CD4-positive, alpha-beta memory T cell (primary cell): ENCODE measurements at places on chromosomes 16 and 17.

DNA sequence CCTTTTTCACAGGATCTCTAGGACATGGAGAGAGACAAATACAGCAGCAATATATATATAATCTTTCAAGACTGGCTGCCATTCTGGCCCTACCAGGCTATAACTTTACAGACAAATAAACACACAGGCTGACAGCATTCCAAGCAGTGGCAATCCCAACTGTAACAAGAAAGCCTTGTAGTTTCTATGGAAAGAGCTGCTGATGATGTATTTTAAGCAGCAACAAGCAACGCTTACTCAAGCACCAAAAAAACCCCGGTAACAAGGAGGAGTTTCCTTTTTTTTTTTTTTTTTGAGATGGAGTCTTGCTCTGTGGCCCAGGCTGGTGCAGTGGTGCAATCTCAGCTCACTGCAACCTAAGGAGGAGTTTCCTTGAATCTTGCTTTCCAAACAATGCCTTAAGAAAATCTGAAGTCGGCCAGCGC, 23.2 kb downstream of the LSM12 start:
- no peak for DNase-seq

GRCh38 chr16:11679250-11679649, 11.0 kb downstream of the SNN start:
- no peak for DNase-seq

DNA sequence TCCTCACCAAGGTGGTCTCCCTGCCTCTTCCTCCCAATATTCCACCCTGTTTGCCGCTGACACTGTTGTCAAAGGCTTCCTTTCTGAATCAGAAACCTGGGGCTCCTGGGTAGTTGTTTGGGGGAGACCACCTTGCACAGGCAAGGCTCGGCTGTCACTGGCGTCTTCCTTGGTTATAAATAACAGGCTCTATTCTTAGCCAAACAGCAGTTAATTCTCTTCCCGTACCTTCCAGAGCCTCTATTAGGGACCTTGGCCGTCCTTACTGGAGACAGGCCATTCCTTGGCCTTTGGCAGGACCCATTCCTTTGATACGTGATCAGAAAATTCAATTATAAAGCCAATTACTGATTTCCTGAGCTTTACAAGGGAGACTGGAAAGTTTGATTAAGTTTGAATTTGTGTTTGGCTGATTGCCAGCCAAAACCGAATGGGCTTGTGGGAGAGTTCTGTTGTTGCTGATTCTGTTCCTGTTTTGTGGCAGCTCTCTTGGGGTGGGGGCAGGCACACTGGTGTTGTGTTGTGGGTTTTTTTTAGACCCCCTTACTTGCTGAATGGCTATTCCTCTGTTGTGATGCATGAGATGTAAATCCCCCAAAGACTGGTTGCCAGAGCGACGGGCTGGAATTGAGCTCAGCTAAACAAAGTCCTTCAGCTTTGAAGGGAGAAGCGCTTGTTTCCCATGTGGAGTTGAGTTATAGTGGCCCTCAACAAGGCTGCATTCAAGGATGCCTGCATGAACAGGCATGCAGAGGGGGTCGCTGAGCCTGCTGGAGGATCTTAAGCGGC, 104.6 kb downstream of the GNAO1 start:
- DNase-seq: no peak

DNA sequence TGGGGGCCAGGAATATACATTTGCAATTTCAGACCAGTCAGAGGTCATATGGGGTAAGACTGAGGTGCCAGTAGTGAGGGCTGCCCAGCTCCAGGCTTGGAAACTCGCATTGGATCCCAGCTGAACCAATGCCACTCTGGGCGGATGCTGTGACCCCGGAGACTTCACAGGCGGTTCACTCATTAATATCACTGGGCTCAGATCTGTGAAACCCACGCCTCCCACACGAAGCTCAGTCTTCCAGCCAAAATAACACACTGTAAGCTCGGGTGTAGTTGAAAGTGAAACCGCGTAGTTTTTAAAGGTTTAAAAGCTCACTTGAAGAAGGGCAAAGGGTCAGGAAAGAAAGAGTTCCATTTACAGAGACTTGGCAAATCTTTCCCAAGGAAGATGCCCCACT, 254.8 kb downstream of the FOXL1 start:
- no peak for DNase-seq

- no peak for DNase-seq
These were observed 159.9 kb downstream of the LGALS9B start for GRCh38 chr17:20307326-20307910.

GRCh38 chr17:32912218-32912897, 15.6 kb upstream of the TMEM98 start:
- DNase-seq: no peak

- no peak for DNase-seq
These were observed 55.8 kb downstream of the SALL1 start for GRCh38 chr16:51095084-51095881.

DNA sequence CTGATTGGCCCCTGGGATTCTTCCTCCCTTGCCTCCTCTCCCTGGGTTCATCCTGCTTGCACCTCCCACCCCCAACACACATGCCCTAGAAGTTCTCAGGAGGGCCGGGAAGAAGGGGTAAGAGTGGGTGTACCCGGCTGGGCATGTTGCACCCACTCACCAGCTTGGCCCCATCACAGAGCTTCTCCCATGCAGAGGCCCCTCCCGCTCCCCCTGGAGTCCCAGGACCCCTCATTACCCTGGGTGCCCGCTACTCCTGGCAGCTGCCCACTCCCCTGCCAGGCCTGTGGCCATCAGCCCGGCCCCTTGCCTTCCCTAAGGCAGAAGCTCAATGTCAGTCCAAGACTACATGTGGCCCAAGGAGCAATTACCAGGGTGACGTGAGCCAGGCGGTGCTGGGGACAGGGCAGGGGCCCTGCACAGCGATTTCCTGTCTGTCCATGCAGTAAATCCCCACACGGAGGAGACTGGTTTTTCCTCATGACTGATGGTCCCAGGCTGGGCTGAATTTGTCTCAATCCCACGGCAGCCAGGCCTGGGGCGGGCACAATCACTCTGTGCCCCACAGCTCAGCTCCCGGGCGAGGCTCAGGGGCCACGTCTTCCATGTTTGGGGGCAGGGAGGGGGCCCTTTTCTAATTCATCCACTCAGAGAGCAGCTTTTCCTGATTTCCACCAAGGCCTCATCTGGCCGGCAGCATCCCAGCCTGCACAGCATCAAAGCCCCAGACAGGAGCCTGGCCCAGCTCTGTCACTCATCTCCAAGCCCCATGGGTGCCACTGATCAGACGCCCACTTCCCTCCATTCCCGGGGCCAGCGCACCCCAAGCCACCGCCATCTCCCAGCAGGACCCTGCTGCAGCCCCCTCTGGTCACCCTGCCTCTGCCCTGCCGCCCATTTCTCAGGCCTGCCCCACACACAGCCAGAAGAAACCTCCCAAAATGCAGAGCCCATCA, 234.7 kb downstream of the KATNIP start:
- DNase-seq: no peak

DNA sequence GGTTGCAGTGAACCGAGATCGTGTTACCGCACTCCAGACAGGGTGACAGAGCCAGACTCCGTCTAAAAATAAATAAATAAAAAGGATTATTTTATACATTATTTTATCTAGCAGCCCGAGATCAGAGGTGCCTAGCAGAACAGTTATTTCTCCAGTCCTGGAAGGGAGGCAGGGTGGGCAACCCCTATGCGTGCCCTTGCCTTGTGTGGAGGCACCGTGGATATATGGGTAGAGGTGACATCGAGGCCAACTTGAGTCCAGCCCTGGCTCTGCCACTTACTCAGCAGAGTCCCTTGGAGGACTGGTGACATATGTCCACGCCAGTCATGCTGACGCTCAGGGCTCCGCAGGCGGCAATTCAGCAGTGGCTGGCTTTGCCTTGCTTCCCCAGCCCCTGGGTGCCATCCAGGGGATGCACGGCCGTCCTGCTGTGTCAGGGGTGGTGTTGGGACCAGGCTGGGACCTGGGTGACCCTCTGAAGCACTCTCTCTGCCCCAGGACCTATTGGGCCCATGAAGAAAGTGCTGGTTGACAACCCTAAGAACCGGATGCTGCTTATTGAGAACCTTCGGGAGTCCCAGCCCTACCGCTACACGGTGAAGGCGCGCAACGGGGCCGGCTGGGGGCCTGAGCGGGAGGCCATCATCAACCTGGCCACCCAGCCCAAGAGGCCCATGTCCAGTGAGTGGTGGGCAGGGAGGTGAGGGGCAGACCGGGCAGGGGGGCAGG, 13.2 kb downstream of the GALK1 start:
- DNase-seq: no peak

GRCh38 chr16:79185711-79186110, 414.8 kb downstream of the MAF start:
- no peak for DNase-seq

DNA sequence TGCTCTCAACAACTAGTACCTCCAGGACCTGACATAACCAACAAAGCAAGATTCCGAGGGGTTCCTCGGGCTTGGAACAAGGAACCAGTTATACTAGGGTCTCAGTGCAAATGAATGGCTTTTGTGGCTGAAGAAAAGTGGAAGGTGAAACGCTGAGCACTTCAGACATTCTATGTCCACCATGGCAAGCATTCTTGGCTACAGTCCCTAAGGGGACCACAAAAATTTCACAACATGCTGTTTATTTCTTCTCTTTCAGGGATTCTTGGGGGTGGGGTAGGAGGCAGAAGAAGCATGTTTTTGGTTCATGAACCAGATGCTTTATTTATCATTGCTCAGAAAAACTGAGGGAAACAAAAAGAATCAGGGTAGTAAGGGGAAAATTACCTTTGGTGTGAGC, 479.9 kb upstream of the CDH11 start:
- DNase-seq: no peak

GRCh38 chr17:22161376-22161775, 469.1 kb downstream of the KCNJ18 start:
- no peak for DNase-seq

- DNase-seq: no peak
These were observed 10.3 kb downstream of the RPGRIP1L start for GRCh38 chr16:53693320-53693719.

GRCh38 chr16:22353191-22353919, 21.1 kb downstream of the CDR2 start:
- DNase-seq: no peak

DNA sequence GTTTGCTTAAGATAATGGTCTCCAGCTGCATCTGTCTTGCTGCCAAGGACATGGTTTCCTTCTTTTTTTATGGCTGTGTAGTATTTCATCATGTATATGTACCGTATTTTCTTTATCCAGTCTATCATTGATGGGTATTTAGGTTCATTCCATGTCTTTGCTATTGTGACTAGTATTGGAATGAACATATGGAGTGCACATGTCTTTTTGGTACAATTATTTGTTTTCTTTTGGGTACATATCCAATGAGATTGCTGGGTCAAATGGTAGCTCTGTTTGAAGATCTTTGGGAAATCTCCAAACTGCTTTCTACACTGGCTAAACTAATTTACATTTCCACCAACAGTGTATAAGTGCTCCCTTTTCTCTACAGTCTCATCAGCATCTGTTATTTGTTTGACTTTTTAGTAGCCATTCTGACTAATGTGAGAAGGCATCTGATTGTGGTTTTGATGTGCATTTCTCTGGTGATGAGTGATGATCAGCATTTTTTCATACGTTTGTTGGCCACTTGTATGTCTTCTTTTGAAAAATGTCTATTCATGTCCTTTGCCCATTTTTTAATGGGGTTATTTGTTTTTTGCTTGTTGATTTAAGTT, 66.2 kb downstream of the TNFRSF13B start:
- DNase-seq: no peak

DNA sequence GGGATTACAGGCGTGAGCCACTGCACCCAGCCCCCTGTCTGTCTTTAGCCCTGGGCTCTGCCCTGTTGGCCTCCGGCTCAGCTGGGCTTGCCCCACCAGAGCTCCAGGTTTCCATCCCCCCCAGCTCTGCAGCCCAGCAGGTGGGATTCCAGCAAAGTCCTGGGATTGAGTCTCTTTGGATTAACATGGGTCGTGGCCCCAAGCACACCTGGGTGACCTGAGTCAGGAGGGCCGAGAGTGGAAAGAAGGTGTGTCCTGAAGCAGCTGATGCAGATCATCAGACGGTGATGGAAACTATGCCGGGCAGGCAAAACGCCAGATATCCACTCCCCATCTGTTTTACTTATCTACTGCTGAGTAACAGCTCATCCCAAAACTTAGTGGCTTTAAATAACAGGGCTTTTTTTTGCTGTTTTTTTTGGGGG, 72.5 kb downstream of the KNOP1 start:
- DNase-seq: no peak

DNA sequence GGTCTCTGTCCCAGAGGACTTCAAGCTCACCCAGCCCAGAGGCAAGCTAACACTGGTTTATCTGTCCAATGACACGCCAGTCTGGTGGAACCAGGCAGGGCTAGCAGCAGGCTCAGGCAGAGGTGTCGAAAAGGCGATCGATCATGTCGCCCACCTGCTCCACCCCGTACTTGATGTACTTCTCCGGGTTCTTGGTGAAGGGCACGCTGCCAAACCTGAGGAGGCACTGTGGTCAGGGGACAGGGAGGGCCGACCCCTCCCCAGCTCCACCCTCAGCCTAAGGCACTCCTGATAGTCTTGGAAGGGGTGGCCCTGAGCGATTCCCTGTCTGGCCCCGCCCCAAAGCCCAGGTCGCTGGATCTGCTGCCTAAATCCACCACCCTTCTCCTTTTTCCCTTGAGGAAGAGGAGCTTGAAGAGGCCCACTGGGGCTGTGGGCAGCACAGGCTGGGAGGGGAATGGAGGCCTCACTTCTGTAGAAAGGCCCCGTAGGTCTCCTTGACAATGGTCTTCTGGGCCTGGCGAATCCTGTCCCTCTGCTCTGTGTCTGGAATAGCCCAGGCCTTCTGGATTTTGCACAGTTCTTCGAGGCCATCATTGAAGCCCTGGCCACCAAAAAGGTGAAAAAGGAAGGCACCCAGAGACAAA, 4.7 kb downstream of the ZACN start:
- DNase-seq: no peak

DNA sequence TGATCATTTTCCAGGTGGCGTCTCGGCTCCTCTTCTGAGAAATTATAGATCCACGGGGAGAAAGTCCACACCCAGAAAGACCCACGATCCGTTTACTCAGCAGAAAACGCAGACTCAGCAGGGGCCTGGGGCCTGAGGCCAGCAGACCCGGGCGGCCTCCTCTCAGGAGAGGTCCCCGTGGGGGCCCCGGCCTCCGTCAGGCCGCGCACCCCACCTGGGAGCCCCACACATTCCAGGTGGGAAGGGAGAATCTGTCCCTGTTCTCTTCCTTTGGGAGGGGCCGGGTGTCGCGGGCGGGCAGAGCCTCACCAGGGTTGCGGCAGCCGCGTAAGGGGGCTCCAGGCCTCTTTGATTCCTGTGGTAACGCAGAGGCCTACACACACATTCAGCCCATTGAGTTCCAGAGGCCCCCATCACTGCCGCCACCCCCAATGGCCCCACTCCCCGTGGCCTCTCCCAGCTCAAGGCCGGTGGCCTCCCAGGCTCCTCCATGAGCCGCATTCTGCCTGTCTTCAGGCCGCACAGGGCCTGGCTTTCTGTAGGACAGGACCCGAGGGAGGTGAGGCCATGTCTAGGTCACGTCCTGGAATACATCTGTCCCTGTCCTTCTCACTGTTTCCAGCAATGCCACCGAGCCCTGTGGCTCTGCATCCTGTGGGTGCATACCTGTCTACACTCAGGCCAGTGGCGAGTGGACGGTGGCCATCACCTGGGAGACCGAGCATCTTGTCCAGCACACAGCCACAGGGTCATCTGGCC, 1.6 kb upstream of the IGFALS start:
- DNase-seq: no peak
